ENCODE measurements at places on chromosomes 7 and 10.

DNA sequence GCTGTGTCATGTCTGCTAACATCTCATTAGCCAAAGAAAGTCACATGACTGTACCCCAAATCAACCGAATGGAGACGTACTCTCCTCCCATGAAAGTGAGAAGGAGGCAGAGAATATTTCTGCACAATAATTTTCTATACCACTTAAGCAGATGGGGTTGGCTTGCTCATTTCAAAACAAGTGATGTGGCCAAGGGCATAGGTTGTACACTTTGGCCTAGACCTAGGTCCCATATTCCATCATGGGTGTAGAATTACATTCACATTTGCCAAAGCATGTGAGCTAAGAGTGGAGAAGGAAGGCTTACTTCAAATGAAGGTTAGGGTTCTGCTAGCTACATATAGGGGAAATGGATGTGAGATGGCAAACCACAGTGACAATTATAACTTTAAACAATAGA lies 83.0 kb downstream of the ZNF365 start:
- no peak for DNase-seq

DNA sequence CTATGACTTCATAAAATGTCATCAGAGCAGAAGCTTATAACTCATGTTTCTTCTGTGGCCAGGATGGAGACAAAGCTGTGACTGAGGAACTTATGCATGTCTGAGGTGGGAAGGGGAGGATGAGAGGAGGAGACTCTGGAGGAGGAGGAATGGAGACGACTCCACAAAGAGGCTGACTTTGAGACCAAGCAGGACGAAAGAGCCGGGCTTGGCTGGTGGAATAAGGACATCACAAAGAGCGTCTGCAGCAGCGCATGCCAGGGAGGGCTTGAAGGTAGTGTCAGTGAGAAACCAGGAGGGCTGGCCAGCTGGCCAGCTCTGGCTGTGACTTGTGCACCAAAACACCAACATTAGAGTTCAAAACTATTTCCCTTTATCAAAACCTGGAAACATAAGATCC lies 6.1 kb upstream of the GDF2 start:
- DNase-seq = no peak

DNA sequence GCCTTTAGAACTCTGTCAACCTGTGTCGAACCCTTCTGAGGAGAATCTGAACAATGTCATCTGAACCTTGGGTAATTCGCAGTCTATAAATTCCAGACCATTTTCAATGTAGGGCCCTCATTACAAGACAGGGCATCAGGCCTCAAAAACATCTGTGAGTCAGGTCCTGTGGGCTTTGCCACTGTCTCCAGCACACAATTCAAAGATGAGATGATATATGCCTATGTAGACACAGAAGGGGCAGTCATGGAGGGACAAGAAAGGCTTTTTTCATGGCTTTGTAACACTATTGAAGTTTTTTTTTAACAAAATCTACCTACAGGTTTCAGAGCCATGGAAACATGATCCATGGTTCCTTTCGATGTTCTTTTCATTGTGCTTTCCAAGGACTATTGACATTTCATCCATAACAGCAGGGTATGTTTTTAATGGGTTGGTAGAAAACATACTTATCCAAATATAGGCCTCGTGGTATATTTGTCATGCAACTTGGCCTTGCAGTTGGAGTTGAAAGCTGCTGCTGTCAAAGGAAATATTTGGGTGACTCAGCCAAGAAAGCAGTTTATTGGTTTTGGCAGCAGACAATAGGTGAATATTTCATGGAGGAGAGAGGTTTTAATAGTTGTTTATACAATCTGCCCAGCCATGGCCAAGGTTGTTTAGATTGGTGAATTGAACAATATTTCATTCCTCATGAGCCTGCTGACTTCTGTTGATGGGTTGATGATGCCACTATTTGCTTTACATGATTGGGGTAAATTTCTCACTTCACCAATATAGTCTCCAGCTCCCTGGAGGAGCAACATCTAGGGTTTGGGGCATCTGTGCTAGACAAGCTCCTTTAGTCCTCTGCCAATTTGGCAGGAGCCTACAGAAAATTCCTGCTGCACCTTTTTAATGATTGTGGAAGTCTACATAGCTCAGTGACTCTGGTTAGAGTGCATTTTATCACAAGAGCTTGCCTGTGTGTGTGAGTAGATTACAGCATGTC lies 158.4 kb upstream of the TMEM72 start:
- peak; percentile 94 for DNase-seq

- no peak for DNase-seq
These were observed 64.7 kb upstream of the JAZF1 start for GRCh38 chr7:28245123-28245878.

DNA sequence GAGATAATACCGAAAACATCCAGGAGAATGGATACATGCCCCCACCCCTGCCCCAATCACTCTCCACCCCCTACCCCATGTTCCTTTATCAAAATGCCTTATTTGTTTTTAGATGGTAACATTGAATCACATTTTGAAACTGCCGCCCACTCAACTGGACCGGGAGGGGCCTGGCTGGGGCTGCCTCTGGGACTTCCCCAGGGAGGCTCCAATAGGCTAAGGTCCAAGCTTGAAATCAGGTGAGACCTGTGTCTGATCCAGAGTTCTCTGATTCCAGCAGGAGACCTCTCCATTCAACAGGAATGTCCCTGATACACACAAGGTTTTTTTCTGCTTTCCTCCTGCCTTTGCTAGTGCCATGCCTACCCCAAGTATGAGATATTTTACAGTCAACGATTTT lies 43.8 kb upstream of the ACSL5 start:
- DNase-seq = no peak

DNA sequence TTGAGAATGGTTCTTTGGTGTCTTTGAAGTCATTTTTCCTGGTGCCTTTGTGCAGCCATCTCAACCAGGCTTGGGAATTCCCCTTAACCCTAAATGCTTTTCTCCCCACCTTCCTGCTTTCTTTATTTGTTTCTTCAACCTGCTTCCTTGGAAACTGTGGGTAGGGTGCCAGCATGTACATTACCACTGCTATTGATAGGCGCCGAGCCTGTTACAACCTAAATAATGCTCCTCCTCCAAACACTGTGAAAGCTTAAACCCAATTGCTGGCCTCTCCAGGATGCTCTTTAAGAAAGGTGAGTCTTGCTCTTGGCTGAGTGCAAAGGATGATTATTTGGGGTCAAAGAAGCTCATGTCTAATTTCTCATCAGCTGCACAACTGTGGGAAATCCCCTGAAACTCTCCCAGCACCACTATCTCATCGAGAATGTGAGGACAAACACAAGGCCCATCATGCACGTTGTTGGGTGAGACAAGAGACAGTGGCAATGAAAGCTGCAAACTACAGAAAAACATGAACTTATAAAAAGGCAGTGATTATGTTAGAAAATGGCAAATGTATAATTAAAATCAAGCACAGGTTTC lies 285.5 kb upstream of the IGFBP3 start:
- no peak for DNase-seq

DNA sequence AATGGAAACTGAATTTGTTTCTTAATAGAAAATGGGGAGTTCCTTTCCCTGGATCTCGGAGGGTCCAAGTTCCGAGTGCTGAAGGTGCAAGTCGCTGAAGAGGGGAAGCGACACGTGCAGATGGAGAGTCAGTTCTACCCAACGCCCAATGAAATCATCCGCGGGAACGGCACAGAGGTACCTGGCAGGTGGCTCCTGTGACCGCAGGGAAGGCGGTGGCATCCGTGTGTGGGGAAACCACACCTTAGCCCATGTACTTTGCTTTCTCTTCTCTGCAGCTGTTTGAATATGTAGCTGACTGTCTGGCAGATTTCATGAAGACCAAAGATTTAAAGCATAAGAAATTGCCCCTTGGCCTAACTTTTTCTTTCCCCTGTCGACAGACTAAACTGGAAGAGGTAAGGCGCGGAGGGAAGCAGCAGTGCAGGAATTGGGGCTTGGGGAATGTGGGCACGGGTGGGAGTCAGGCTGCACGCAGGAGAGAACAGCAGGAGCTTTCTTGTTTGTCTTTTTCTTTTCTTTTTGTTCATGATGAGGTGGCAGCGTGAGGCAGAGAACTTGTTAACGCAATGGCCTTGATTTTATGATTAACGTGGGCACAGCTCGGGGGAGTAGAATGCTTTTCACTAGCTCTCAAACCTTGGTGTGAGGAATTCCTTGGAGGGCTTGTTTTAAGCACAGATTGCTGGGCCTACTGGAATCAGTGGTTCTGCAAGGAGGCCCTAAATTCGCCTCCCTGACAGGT lies 12.8 kb downstream of the HKDC1 start:
- no peak for DNase-seq

GRCh38 chr7:85164376-85164775 lies 22.5 kb downstream of the SEMA3D start:
- DNase-seq = no peak

DNA sequence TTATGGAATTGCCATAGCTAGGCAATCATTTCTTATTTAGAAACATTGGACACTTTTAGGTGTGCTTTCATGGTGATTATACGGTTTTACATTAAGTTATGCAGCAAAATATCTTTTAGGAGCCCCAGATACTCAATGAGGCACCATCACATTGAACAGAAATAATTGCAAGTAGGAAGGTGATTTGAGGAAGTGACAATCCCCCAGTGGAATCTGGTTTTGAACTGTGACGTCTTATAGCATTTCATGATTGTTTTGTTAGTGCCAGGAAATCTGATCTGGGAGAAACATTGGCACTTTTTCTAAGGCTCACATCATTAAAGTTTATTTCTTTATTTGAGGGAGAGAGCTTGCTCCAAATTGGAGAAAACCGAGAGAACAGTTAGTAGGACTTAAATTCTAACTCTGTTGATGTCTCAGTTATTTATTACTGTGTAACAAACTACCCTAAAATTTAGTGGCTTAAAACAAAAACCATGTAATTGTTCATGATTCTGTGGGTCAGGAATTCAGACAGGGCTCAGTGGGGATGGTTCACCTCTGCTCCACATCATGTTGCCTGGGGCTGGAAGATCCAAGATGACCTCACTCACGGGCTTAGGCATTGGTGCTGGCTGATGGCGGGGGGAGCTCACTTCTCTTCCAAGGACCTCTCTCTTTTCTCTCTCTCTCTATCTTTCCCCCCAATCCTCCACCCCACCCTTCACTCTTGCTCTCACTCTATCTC lies 78.2 kb upstream of the STEAP1B start:
- peak; percentile 99 for DNase-seq

- no peak for DNase-seq
These were observed 318.2 kb downstream of the EXOC4 start for GRCh38 chr7:133571076-133571475.

DNA sequence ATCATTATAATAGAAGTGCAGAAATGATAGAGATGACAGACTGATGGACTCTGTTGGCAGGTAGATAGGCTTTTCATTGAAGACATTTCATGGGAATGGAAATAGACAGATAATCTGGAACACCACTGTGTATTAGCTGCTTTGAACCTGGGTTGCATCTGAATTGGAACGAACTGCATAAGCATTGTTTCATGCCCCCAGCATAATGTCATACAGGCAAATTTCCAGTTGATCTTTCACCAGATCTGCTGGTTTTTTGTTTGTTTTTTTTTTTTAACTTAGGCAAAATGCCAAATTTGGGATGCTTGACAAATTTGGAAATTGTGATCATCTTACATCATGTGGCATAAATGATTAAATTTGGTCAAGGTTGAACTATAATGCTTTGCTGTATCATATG lies 172.1 kb upstream of the AOAH start:
- DNase-seq = no peak

GRCh38 chr10:122999347-122999746 lies 9.2 kb downstream of the IKZF5 start:
- no peak for DNase-seq

- DNase-seq = no peak
These were observed 739.6 kb upstream of the GALNT17 start for GRCh38 chr7:70392256-70392876.

GRCh38 chr10:49643241-49644034 lies 29.6 kb downstream of the CHAT start:
- no peak for DNase-seq

DNA sequence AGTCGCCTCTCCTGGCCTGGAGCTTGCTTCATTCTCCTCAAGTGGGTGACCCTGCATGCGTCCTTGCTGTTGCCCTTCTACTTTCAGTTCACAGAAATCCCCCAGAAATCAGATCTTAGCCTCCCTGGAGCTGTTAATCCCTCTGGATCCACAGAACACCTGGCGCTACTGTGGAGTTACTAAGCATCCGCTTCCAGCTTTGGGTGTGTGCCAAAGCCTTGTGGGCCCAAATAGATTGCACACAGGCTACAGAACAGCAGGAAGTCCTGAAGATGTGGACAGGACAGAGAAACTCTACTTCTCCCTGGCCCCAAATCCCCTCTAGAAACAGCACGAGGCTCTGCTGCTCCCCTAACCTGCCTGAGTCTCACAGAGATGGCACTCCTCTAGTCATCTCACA lies 36.6 kb upstream of the PDLIM1 start:
- peak; percentile 25 for DNase-seq

GRCh38 chr10:103231047-103231551 lies 14.6 kb upstream of the RPEL1 start:
- DNase-seq = peak; percentile 97

- DNase-seq = peak; percentile 19
These were observed 5.3 kb upstream of the ZNRF2 start for GRCh38 chr7:30278849-30279652.

DNA sequence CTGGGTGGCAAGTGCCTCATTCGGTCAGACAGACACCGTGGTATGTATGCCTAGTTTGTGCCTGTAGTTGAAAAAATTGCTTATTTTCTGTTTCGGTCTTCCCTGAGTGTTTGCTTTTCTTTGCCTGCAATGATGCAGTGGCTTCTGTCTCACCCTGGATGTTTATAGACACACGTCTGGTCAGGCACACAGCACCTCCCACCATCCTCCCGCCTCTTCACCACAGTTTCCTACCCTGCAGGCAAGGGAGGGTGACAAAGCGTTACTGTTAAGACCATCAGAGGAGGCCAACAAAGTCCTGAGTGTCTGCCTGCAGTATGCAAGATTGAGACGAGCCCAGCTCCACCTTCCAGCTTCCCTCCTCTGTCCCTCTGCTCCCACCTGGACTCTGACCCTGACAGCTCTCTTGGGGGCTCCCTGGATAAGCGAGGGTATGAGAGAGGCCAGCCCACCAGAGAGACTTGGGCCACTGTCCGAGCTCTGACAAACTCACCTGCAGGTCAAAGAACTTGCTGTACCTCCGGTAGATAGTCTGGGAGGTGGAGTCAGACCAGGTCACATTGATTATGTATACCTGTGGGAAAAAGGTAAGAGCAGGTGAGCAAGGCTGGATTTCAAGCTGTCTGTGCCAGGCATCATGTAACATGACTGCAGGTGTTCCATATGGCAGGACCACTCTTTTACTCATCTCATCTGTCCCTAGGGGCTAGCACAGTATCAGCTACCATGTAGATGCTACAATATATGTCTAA lies 54.4 kb downstream of the SH3PXD2A start:
- DNase-seq = peak; percentile 88

GRCh38 chr7:142740786-142741185 lies 8.5 kb upstream of the PRSS1 start:
- no peak for DNase-seq

GRCh38 chr7:100435401-100436304 lies 644 bp downstream of the PPP1R35 start:
- peak; percentile 52 for DNase-seq
